Stimulated activated CD4-positive, alpha-beta T cell treated with anti-CD3 and anti-CD28 coated beads, TNF-alpha, amount 100 ng/mL, for 48 hours (primary cell): ENCODE measurements at places on chromosomes 1 and 21.

GRCh38 chr1:44084998-44085675 is 33.5 kb upstream of the KLF17 start:
- DNase-seq, result no peak

DNA sequence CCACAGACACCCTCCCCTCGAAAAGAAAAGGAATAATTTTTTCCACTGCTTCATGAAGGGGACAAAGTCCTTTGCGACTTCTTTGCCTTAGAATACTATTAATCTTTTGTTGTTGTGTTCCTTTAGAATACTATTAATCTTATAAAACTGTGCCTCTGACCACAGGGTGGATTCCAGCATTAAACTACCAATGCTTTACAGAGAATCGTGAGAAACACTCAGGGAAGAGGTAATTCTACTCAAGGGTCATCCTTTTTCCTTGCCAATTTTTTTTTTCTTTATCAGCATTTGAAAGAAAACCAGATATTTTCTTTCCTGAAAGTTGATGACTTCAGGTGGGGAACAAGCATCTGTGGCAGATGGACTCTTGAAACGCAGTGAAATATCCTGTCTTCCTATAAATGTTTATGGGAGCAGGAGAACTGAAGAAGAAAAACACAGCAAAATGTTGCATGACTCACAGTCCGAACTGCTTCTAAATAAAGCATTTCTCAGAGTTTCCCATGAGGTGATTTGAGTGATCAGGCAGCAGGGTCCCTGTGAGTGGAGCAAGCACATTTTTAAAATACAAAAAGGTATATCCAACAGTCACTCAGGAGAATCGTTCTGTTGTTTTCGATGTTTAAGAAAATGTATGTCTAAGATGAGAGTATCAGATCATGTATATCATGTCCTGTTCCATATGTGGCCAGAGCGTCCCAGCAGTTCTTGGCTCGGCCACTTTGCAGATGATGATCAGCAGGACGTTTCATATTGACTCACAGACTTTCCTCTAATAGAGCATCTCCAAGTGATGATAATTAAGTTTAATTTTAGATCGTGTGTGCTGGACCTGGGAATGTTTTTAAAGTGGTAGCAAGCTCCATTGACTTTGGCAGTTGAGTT is 154.2 kb upstream of the RUNX1 start:
- DNase-seq, result no peak

DNA sequence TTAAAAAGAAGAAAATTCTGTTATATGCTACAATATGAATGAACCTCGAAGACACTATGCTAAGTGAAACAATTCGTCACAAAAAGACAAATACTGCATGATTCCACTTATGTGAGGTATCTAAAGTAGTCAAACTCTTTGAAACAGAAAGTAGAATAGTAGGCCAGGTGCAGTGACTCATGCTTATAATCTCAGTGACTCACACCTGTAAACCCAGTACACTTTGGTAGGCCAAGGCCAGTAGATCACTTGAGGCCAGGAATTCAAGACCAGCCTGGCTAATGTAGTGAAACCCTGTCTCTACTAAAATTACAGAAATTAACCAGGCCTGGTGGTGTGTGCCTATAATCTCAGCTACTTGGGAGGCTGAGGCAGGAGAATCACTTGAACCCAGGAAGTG is 25.7 kb downstream of the EPHA10 start:
- DNase-seq, result no peak

- no peak for DNase-seq
Observed at GRCh38 chr1:153460551-153460950, at the start of gene S100A7. Gene S100A7, minus strand, starts transcription at chr1:153460651. Its CDS starts 1,638 bp downstream, at chr1:153459013.

DNA sequence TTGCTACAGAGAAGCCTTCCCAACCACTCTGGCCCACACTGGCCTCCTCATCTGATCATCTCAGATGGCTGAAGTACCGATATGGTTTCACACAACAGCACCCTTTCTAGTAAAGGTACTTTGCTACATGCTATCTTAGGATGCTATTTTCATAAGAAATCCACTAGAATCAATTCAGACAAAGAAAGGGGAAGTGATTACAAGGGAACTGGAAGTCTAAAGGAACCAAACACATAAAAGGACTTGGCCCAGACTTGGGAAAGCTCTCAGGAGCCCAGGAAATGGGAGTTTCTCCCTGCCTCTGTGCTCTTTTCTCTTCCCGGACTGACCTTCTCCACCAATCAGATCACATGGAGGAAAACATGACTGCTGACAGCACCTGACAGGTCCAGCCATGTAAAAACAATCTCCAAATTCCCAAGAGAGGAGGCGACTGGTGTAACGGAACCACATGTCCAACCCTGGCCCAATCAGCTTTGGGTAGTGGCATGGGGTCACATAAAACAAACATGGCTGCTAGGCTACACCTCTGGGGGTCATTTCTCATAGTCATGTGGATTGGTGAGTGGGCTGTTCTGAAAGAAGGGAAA is 12.7 kb upstream of the FOXE3 start:
- DNase-seq, result no peak

- no peak for DNase-seq
Observed at GRCh38 chr1:162368451-162368850, 8.2 kb downstream of the SPATA46 start.

DNA sequence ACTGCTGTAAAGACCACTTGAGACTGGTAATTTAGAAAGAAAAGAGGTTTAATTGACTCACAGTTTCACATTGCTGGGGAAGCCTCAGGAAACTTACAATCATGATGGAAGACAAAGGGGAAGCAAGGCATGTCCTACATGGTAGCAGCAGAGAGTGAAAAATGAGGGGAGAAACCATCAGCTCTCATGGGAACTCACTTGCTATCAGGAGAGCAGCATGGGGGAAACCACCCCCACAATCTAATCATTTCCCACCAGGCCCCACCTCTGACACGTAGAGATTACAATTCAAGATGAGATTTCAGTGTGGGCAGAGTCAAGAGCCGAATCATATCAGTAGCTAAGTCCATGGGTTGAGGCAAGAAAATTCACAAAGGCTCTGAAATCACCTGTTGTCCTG is 23.8 kb upstream of the LYPD8 start:
- DNase-seq, result no peak

GRCh38 chr1:51325878-51326755 is 4.2 kb downstream of the TTC39A start:
- DNase-seq, result no peak

DNA sequence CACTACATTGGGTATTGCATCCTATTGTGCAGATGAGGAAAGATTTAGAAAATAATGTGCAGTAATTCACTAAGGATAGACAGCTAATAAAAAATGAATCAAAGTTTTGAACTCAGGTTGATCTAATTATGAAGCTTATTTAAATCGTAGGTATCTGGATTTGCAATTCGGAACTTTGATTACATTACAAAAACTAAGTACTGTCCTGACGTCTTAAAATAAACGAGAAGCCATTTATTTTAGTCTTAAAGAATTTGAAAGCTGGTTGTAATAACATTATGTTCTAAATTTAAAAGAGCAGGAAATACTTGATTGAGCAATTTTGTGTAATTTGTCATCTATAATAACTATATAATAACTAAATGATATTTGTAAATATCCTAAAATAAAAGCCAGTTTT is 235.9 kb downstream of the TPR start:
- no peak for DNase-seq

DNA sequence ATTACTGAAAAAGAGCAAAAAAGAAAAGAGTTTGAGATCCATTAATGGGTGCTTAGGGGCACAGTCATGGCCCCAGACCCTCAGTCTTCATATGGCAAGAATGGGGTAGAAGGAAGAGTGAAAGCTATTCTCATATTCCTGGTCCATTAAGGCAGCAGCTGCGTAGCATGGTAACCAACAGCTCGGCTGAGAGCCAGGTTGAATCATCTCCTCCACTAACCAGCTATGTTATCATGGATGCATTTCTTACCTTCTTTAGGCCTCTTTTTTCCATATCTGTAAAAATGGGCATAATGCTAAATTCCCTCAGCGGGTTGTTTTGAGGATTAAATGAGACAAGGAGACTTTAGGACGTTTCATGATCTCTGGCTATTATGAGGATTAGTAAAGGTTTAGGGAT is 15.0 kb upstream of the SARS1 start:
- no peak for DNase-seq

GRCh38 chr1:153386500-153386901 is 4.4 kb downstream of the S100A8 start:
- no peak for DNase-seq
